SHP77 treated with DMSO at 0.1 percent for 48 hours (cell line): ENCODE measurements at places on chromosomes 2 and 18.

DNA sequence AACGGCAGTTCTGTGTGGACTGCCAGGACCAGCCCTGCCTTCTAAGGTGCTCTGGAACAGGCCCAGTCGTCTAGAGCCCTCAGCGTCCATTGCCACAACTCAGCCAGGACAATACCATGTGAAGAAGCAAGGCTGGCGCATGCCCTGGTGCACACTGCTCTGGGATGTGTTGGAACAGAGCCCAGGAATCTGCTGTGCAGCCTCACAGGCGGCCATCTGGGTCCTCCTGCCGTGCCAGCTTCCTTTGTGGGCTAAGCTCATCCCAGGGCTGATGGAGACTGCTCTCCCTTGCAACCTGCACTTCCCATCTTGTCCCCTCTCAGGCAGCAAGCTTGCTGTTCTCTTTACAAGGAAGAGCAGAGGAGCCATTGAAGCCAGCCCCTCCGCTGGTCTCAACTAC lies 246.4 kb upstream of the PXDN start:
- DNase-seq: peak; percentile 33

- DNase-seq: no peak
These were observed 21.5 kb downstream of the SLC9A4 start for GRCh38 chr2:102494570-102494969.

- DNase-seq: no peak
These were observed 763.8 kb upstream of the CDH7 start for GRCh38 chr18:64986906-64987495.

- no peak for DNase-seq
These were observed 75.7 kb downstream of the CHST9 start for GRCh38 chr18:27109451-27109850.

DNA sequence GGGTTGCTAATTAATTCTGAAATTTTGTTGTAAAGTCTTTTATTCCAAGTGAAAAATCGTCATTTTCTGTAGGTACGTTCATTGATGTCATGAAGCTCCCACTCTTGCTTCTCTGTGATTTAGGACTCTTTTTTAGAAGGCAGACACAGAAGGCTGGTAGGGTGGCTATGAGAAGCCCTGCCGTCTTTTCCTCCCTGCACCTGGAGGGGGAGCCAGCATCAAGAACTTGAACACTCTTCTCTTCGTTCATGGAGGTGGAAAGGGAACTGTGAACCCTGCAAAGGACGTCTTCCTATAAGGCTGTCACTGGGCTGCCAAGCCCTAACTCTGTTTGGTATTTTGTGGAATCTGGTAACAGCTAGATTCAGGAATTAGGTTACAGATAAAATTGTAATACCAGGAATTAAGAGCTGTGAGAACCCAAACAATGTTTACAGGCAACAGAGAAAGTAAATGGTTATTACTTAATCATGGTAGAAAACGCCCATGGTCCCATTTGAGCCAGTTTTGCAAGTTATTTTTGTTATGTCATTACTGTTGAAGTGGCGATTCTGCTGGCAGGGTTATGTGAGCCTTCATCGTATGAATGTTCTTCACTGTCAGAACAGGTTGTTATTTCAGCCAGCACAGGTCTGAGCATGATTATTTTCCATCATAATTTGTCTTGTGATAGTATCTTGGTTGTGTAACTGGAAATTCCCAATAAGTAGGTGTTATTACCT lies 112.2 kb downstream of the OSBPL6 start:
- no peak for DNase-seq

DNA sequence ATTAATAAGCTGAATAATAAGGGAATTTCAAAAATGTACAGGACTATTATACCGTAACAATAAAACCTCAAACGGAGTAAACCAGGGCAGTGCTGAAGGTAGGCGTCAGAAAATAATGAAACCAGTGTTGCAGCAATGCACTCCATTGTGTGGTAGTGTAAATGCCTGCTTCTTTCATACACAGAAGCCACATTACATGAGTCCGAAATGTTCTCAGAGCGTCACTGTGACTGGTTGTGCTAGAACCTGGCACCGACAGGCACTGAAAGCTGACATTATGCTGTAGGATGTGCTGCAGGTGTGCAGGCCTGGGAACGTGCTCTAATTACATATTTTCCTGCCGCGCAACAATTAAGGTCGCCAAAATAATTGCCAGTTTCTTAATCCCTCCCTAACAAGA lies 53.3 kb downstream of the ZEB2 start:
- DNase-seq: no peak

- no peak for DNase-seq
These were observed 3.5 kb downstream of the CTDP1 start for GRCh38 chr18:79682894-79683625.

DNA sequence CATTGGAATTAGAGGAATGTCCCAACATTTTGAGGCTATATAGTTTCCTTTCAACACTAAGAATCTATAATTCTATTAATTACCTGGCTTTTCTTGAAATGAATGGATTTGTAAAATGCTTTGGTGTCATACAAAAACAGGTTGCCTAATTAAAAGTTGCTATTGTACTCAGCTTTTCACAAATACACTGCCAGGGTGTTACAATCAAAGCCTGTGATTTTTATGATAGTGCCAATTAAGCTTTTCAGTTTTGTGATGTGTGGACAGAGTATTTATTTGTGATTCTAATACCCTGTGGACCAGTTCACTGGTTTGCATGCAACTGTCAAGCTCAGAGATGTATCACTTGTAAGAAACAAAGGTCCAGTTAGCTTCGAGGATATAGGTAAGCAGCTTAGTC lies 71.8 kb downstream of the NAB1 start:
- no peak for DNase-seq

DNA sequence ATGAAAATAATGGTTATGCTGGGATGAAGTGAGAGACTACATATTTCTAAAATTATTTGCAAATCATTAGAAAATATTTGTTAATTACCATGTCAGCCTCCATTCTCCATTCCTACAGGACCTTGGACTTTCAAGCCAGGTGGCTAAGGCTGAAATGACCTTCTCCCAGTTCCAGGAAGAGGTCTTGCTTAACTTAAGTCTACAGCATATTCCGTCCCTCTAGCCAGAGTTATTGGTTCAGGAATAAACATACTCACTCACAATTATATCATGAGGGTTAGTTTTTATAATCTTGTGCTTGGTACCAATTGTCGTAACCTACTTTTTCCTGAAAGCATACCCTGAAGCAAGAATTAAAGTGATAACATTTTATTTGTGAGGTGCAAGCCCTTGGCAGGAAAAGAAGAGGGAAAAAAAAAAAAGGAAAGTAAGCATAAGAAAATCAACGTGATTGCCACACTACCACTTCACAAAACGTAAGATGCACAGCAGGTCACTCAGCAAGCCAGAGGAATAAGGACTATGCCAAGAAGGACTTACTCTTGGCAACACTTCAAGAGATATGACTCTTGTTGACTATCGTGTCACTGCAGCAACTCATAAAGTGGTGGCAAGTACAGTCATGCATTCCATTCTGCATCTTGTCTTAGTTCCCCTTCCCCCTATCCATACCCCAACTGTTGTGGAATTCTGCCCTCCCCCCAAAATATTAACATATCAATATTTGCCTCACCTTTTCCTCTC lies 479.1 kb downstream of the MBD2 start:
- DNase-seq: no peak

DNA sequence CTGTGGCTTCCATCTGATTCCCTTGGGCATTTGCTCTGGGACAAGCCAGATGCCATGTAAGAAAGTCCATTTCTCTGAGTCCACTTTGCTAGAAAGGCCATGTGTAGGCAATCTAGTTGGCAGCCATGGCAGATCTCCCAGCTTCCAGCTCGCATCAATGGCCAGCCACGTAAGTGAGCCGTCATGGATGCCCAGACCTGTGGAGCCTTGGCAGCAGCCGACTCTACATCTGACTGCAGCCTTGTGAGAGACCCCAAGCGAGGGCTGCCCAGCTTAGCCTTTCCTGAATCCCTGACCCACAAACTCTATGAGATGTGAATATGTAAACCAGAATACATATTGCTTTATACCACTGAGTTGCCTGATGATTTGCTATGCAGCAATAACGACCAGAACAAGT lies 533.5 kb downstream of the PARD3B start:
- DNase-seq: no peak

GRCh38 chr2:3612639-3613523 lies 18.0 kb downstream of the COLEC11 start:
- no peak for DNase-seq

GRCh38 chr18:79187532-79188277 lies 118.5 kb downstream of the ATP9B start:
- DNase-seq: no peak

GRCh38 chr2:148933456-148933855 lies 58.4 kb downstream of the KIF5C start:
- DNase-seq: no peak

GRCh38 chr2:10759151-10759714 lies 37.8 kb downstream of the ATP6V1C2 start:
- no peak for DNase-seq

- DNase-seq: no peak
These were observed 44.5 kb downstream of the PHLPP1 start for GRCh38 chr18:62759704-62760402.
